ENCODE measurements at places on chromosomes 1 and 21.

DNA sequence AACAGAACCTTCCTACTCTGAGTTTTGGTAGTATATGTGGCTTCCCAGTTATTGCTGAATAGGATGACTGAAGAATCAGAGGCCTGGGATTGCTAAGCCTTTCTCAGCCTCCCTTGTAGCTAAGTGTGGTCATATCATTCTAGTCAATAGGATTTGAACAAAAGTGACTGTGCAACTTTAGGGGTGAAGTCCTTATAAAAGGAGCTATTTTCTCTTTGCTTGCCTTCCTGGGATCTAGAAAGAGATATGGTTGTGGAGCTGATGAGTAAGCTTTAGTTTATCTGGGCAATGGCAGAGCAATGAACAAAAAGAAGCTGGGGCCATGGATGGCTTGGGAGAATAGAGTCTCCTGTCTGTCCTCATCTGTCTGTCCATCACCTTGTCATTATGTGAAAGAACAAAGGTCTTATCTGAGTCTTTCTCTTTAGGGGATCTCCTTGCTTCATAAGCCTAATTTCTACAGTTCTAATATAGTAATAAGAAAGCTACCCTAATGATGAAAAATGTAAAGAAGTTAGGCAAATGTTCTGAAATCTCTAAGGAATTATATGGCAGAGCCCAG lies 91.5 kb downstream of the TENT5C start:
- DNase-seq, result no peak

GRCh38 chr1:60283690-60284089 lies 210.1 kb upstream of the C1orf87 start:
- DNase-seq, result no peak

- no peak for DNase-seq
These were observed 51.1 kb downstream of the SKI start for GRCh38 chr1:2279210-2279639.

DNA sequence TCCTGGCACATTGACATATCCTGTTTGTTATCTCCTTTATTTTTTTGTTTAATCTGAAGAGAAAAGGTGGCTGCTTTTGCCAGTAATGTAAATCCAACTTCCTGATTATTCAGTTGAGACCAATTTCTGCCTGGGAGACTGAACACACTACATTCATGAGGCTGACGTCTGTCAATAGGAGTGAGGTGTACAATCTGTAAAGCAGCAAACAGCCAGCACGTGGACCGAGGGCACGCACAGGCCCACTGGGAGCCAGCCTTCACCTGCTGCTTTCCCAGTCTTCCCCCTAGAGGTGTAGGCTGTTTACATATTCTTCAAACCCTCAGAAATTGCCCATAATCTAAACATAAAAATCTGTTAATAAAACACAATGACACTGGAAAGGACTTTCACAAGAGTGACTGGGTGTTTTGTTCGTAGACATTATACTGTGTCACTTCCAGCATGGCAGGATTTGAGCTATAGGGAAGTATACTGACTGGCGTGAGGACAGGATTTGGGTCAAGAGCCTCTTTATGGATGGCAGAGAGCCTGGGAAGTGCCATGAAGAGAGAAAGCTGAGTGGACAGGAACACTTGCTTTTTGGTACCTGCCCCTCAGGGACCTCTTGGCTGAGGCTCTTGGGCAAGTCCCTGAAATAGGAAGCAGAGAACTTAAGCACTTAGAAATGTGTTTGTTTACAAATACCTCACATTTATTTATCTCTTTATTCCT lies 552.9 kb upstream of the CAMK1G start:
- DNase-seq, result no peak

DNA sequence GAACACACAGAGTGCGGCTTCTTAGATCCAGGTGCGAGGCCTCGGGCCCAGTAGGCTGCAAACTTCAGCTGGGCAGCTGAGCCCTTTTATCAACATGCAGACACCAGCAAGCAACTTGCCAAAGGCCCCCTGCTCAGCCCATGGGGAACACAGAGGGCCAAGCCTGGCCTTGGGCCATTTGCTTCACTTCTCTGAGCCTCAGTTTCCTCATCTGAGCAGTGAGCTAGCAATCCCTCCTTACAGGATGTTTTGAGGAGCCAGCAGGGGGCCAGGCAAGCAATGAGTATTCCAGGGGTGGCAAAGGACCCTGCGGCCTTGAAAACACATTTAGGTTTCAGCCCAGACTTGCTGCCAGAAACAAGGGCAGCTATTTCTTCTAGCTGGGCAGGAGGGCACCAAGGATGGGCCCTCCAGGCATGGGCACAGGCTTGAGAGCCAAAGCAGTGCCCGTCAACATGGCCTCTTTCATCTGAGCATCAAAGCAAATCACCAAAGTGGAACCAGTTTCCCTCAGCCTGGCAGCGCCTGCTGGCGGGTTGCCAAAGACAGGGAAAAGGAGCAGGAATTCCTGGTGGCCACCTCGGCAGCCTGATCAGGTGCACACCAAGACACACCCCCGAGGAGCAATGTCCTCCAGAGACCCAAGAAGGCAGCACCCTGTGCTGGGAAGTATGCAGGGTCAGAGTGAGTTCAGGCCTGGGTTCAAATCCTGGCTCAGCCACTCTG lies 1.4 kb downstream of the MATN1 start:
- no peak for DNase-seq

- no peak for DNase-seq
These were observed 56.8 kb upstream of the GNG12 start for GRCh38 chr1:67889953-67890567.

DNA sequence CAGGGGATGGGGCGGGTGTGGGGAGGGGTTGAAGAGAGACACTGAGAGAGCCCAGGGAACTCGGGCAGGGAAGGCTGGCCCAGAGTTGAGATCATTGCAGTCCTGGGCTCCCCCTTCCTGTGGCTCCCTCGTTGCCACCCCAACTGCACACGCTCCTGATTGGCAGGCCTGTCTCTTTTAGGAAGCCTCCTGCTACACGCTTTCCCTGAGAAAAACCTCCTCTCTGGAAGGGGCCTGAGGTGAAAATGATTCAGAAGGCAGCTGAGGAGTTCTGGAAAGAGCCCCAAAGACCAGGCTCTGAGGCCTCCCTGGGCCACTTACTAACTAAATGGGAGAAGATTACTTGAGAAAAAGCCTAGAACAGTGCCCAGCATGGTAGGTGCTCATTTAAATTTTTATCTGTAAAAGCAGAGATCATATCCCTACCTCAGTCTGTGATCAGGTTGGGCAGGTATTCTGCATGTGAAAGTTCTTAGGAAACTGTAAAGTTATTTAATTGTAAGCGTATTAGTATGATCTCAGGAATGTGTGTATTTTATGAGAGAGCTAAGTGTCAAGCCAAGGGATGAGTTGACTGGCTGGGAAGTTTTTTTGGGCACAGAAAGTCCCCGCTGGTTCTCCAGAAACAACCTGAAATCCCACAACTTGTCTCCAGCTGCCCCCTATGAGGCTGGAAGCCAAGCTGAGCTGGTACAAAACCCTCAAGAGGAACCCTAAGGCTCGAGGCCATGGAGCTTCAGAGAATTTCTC lies 65.2 kb upstream of the EPS8L3 start:
- DNase-seq, result no peak

DNA sequence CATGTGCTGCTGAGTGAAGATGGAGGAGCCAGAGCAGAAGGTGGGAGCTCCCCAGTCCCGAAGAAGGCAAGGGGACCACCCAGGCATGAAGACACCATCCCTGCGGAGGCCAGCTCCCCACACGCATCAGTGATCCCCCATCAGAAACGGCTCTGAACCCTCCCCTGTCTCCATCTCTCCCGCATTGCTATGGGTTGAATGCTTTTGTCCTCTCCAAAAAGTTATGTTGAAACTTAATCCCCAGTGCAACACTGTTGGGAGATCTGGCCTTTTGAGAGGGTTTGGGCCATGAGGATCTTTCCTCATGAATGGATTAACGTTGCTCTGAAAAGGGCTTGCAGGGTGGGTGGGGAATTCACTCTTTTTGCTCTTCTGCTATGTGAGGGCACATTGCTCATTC lies 147.6 kb downstream of the AJAP1 start:
- DNase-seq, result no peak

DNA sequence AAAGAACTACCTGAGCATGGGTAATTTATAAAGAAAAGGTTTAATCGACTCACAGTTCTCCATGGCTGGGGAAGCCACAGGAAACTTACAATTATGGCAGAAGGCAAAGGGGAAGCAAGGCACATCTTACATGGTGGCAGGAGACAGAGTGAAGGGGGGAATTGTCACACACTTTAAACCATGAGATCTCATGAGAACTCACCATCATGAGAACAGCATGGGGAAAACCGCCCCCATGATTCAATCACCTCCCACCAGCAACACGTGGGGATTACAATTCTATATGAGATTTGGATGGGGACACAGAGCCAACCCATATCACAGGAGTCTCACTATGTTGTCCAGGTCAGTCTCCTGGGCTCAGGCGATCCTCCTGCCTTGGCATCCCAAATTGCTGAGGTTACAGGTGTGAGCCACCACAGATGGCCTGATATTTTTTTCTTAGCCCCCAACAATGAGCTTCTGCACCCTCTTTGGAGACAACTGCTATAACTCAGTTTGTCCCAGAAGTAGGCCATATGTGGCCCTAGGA lies 22.5 kb upstream of the MORC3 start:
- DNase-seq, result no peak
